ENCODE measurements at places on chromosomes 2 and 18. TPM values are rescaled to one million over a fixed set of nuclear protein-coding genes. Genes with fewer than 3 reads are reported as not detected.

GRCh38 chr18:74382481-74383017 lies 66.9 kb downstream of the C18orf63 start:
- H3K36me3 ChIP-seq, result no peaks in the 10 kb centered on the region
- H3K4me1 ChIP-seq, result peaks cover 13% of the 10 kb centered on the region
- H3K27me3 ChIP-seq, result peaks cover 7% of the 10 kb centered on the region
- H3K27ac ChIP-seq, result no peak overlapping the region
- no peak for DNase-seq
- H3K4me3 ChIP-seq, result no peak overlapping the region

- DNase-seq, result no peak
- no peak overlapping the region for H3K27ac ChIP-seq
- no peak overlapping the region for H3K4me3 ChIP-seq
- H3K27me3 ChIP-seq, result no peaks in the 10 kb centered on the region
- H3K36me3 ChIP-seq, result no peaks in the 10 kb centered on the region
These were observed 145.8 kb downstream of the MCFD2 start for GRCh38 chr2:46769809-46770208.

GRCh38 chr18:62498616-62499262 lies 24.1 kb upstream of the ZCCHC2 start:
- H3K27me3 ChIP-seq, result peaks cover 7% of the 10 kb centered on the region
- no peak overlapping the region for H3K4me3 ChIP-seq

DNA sequence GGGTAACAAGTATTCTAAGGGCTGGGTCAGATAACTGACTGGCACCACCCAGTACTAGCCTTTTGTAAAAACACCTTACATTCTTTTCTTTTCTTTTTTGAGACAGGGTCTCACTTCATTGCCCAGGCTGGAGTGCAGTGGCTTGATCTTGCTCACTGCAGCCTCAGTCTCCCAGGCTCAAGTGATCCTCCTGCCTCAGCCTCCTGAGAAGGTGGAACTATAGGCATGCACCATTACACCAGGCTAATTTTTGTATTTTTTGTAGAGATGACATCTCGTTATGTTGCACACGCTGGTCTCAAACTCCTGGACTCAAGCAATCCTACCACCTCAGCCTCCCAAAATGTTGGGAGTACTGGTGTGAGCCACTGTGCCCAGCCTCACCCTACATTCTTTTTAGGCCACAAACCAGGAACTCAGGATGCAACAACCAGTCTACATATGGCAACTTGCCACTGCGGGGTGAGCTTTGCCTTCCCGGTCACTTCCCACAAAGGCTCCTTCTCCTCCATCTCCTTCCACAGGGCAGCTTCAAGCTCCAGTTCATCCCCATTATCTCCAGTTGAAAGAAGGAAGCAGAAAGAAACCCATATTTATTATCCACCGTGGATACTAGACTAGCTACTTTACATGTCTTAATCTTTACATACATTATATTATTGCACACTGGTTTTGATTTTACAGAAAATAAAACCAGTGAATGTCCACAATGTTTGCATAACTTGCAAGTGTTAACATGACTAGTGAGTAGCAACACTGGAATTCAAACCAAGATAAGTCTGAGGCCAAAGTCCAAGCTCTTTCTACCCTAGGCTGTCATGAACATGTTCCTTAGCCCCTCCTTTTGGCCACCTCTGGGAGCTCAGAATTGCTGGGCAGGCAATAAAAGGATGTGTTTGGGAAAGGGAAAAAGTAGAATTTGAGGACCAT lies 23.7 kb upstream of the AP1S3 start:
- H3K27me3 ChIP-seq, result no peaks in the 10 kb centered on the region
- no peaks in the 10 kb centered on the region for H3K36me3 ChIP-seq
- DNase-seq, result no peak
- no peak overlapping the region for H3K27ac ChIP-seq

- H3K27me3 ChIP-seq, result no peaks in the 10 kb centered on the region
- DNase-seq, result no peak
- H3K36me3 ChIP-seq, result no peaks in the 10 kb centered on the region
- H3K27ac ChIP-seq, result no peak overlapping the region
- no peak overlapping the region for H3K4me3 ChIP-seq
- no peaks in the 10 kb centered on the region for H3K4me1 ChIP-seq
These were observed 238.7 kb upstream of the KCNH7 start for GRCh38 chr2:163077241-163077640.

DNA sequence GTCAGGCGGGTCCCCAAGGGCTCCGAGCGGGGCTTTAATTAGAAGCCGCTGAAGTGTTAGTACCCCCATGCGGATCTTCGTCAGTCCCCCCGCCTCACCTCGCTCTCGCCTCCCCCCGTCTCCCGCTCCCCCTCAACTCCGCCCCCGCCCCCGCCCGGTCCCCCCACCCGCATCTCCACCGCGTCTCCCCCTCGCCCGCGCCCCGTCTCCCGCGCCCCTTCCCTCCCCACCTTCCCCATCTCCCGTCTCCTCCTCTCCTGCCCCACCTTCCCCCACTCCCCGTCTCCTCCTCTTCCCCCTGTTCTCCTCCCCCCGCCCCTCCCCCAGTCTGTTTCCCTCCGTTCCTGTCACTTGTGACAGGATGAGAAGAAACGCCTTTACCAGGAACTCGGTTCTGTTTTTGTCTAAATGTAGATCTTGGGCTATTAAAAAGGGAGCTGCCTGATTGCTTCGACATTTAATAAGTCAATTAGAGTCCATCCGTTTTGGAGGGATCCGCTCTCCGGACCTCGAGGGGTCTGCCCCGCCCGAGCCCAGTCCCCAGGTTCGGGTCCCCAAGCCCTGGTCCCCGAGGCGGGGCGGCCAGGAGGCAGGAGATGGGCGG lies 969 bp upstream of the ALKAL2 start:
- H3K4me1 ChIP-seq, result peaks cover 9% of the 10 kb centered on the region
- H3K36me3 ChIP-seq, result no peaks in the 10 kb centered on the region
- peak overlapping the region; percentile 77 for H3K4me3 ChIP-seq
- H3K27me3 ChIP-seq, result peaks cover 16% of the 10 kb centered on the region
- DNase-seq, result no peak
- H3K27ac ChIP-seq, result no peak overlapping the region

DNA sequence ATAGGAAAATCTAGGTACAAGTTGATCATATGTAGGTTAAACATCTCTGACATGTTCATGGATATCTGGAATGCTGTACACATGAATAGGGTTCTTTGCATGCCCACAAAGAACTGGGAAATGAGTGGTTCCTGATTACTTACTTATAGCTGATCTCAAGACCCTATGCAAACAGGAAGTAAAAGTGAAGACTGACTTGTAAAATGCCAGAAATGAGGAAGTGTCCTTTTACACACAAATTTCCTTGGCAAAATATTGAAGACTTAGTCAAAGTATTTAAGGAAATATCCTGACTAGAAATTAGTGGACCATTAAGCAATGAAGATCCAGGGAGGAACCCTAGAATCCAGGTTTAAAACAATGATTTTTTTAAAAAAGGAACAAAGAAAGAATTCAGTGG lies 203.7 kb upstream of the DLGAP1 start:
- no peaks in the 10 kb centered on the region for H3K4me1 ChIP-seq
- no peaks in the 10 kb centered on the region for H3K27me3 ChIP-seq
- no peaks in the 10 kb centered on the region for H3K36me3 ChIP-seq
- H3K4me3 ChIP-seq, result no peak overlapping the region
- no peak overlapping the region for H3K27ac ChIP-seq

- no peaks in the 10 kb centered on the region for H3K36me3 ChIP-seq
- H3K27me3 ChIP-seq, result no peaks in the 10 kb centered on the region
- peaks cover 16% of the 10 kb centered on the region for H3K4me1 ChIP-seq
These were observed 26.4 kb upstream of the CYTIP start for GRCh38 chr2:157470321-157470720.

DNA sequence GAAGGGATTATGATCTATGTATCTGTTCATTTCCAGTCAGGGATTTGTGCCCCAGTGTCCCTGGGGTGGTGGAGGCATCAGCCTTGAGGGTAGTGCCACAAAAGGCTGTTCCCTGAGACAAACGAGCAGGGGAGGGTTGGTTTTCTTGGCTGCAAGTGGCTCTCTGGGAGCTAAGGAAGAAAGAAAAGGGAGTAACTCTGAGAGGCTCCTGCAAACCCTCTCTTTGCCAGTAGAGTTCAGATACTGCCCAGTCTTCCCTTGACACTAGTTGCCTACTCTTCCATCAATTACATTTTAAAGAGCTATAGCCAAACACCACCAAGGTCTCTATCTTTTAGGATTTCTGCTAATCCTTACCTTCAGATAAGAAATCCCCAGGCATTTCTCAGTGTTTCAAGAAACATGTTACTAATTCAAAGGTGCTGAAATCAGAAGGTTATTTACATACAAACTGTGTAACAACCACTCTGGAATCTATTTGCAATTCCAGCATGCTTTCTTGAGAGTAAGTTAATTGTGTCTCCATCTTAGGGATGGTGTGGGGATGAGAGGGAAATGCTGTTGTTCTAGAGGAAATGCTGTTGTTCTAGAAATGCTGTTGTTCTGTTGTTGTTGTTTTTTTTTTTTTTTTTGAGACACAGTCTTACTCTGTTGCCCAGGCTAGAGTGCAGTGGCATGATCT lies 18.7 kb upstream of the KCTD1 start:
- H3K36me3 ChIP-seq, result no peaks in the 10 kb centered on the region
- H3K4me3 ChIP-seq, result no peak overlapping the region
- no peak for DNase-seq
- no peak overlapping the region for H3K27ac ChIP-seq
- peaks cover 8% of the 10 kb centered on the region for H3K27me3 ChIP-seq

GRCh38 chr2:162196638-162197037 lies 44.6 kb upstream of the GCG start:
- no peaks in the 10 kb centered on the region for H3K4me1 ChIP-seq
- no peaks in the 10 kb centered on the region for H3K36me3 ChIP-seq
- H3K27ac ChIP-seq, result no peak overlapping the region
- no peaks in the 10 kb centered on the region for H3K27me3 ChIP-seq

DNA sequence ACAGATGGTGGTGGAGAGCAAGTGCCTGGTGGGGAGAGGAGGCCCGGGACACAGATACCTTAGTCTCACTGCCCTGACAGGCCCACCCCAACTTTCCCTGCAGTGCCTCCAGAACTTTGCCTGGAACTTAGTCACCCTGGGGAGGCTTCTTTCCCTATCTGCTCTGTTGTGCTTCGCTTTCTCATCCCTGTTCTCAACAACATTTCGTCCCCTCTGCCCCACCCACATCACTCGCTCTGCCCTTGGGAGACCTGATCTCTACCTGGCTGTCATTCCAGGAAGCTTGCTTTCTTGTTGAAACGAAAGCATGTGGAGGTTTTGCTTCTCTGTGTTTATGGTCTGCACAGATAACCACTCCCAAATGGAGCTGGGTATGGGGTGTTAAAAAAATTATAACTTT lies 93.8 kb downstream of the PRKCE start:
- H3K27me3 ChIP-seq, result no peaks in the 10 kb centered on the region
- no peak for DNase-seq
- H3K4me3 ChIP-seq, result no peak overlapping the region
- H3K36me3 ChIP-seq, result no peaks in the 10 kb centered on the region
- no peak overlapping the region for H3K27ac ChIP-seq

ICA1L gene
- total RNA-seq, result 4.0 TPM

OSR1 gene
- not detected for total RNA-seq

ALPI gene
- total RNA-seq, result not detected

GAD1 gene
- not detected for total RNA-seq

NBAS gene
- 33.1 TPM for total RNA-seq

STPG4 gene
- total RNA-seq, result not detected
